Lower leg skin (tissue), 4 donors: ENCODE measurements at places on chromosomes 6 and 20.

- DNase-seq, result no peak
Observed at GRCh38 chr6:45813943-45814342, 201.7 kb downstream of the CLIC5 start.

GRCh38 chr6:138643210-138643609 lies 130.4 kb upstream of the CCDC28A start:
- DNase-seq, result no peak

DNA sequence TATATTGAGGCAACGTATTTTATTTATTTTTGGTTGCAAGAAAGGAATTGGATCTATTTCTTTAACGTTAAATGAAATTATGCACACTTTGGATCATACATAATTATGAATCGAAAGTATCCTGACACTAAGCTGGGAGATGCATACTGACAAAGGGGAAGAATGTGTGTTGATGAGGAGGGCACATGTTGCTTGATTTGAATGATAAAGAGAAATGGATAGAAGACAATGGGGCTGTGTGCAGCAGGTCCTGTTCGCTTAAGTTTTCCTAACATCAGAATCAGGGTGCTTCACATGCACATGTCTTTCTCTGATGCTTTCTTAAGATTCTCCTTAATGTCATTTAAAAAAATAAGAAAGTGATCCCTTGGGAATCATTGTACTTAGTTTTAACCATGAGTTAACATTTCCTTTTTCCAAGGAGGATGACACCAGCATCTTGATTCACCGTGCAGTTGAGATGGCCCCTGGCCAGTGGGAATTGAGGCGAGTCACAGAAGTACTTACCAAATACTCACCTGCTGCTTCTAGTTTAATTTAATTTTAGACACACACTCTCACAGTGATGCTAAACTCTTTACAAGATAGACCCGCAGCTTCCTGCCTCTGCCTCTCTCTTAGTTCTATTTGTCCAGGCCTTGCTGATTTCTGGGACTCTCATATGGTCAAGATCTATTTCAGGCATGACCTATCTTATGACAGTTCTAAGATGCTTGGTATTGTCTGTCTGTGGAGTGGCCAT lies 116.5 kb downstream of the CLIC5 start:
- DNase-seq, result no peak

DNA sequence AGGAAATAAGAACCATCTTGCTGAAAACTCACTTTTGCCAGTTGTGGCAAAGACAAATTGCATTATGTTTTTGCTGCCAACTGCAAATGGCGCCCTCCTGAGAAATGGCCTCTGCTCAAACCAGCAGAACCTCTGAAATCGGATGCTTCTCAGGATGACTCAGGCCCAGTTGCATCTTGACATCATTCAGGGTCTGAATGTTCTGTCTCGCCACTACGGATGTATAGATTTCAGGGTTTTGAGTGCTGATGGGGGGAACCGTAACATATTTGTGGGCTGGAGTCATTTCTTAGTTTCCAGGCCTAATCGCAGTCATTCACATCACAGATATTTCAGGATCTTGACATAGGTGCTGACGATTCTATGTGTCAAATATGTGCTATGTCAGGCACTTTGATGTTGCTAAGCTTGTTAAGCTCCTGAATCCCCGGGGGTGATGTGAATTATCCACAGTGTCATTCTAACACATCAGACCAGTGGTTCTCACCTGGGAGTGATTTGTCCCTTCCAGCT lies 207.1 kb downstream of the NFATC2 start:
- DNase-seq, result no peak

- DNase-seq, result no peak
Observed at GRCh38 chr6:53310771-53311585, 37.8 kb downstream of the ELOVL5 start.

DNA sequence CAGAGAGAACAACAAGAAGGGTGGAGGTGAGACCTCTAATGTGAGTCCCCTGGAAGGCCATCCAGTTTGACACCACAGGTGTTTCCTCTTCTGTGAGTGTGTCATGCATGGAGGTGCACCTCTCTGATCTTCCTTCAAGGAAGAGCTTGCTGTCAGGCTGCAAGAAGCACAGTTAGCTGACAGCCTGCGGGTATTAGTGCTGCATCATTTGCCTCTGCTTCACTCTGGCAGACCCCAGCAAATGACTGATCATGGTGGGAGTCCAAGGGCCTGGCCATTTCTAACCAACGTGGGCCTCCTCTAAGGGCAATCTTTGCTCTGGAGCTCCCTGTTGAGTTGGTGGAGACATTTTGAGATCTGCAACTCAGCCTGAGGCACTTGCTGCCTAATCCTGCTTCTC lies 206.3 kb downstream of the EPHA7 start:
- DNase-seq, result no peak
